Glomerular endothelial cell (primary cell): ENCODE measurements at places on chromosomes 3 and 15. TPM values are rescaled to one million over a fixed set of nuclear protein-coding genes. Genes with fewer than 3 reads are reported as not detected.

The MOBP gene
- total RNA-seq, result 0.23 TPM in 1 of 2 replicates, not detected in the other

The CFAP100 gene
- not detected in 2 replicates for total RNA-seq

The WNT5A gene
- 33.8 and 44.6 TPM in 2 replicates for total RNA-seq

The C15orf39 gene
- total RNA-seq, result 19.3 and 34.8 TPM in 2 replicates

The SCN11A gene
- total RNA-seq, result 0.15 and 0.23 TPM in 2 replicates

The DUOXA2 gene
- not detected in 2 replicates for total RNA-seq

The LNP1 gene
- 0.41 and 1.2 TPM in 2 replicates for total RNA-seq

- no peak for DNase-seq
Measured at GRCh38 chr3:135229018-135229495, 434.0 kb downstream of the EPHB1 start.

- no peak for DNase-seq
Measured at GRCh38 chr3:149618151-149619123, 39.4 kb downstream of the WWTR1 start.

GRCh38 chr3:177071496-177072156, 125.7 kb downstream of the TBL1XR1 start:
- DNase-seq, result no peak

- no peak for DNase-seq
Measured at GRCh38 chr3:144187531-144188210, 216.0 kb downstream of the DIPK2A start.

- no peak for DNase-seq
Measured at GRCh38 chr15:78301828-78302227, 2.4 kb upstream of the SKIC8 start.

DNA sequence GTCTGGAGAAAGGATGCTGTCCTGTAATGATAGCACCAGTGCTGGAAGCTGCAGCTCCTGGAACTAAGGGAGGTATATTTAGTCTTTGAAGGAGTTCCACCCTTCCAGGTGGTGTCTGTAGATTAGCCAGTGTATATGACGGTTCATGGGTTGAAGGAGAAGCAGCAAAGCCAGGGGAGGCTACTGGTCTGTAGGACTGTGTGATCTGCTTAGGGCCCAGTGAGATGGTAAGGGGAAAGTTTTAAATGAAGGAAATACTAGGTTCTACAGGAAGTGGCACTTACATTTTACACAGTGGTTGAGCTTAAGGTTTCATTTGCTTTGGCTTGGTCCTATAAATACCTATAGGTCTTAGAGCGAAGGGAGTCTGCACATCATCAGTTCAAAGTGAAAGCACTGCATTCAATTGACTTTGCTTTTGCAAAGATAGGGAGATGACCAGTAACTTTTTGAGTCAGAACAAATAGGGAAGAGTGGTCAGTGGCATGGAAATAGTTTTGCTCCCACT, 5.6 kb downstream of the SLC25A38 start:
- DNase-seq, result no peak

DNA sequence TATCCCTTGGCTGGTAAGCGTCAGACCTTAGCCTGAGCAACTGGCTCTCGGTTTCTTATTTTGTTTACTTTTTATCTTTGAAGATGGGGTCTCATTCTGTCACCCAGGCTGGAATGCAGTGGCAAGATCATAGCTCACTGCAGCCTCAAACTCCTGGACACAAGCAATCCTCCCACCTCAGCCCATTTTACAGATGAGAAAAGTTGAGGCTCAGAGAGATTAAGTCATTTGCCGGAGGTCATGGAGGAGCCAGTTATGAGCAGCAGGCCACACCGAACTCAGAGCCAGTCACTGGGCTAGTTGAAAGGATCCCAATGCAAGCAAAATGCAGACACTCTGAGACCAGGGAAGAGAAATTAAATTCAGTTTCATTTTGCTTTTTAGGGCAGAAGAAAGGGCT, 293.6 kb downstream of the SHQ1 start:
- no peak for DNase-seq

- no peak for DNase-seq
Measured at GRCh38 chr3:98952404-98952803, 50.9 kb upstream of the DCBLD2 start.

- DNase-seq, result no peak
Measured at GRCh38 chr3:139128803-139129202, 84.1 kb upstream of the PRR23C start.

- no peak for DNase-seq
Measured at GRCh38 chr15:54424171-54424570, 445.9 kb downstream of the UNC13C start.

GRCh38 chr3:5016211-5017161, 37.2 kb downstream of the BHLHE40 start:
- peak; percentile 57 for DNase-seq

GRCh38 chr3:49727924-49728361, 4.2 kb upstream of the GMPPB start:
- no peak for DNase-seq

DNA sequence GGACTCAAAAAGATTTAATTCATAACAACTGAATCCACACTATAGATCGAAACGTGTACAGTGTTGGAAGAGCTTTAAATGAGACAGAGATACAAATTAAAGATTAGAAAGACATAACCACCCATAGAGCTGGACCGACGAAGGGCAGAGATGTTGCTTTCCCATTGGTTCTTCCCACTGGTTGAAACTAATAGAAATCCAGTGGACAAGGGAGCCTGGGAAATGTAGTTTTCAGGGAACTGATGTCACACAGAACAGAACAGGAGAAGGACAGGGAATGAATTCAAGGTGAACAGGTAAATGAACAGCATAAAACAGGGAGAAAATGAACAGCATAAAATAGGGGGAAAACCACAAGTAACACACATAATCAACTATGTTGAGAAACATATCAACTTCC, 328.7 kb downstream of the ZNF621 start:
- DNase-seq, result no peak

DNA sequence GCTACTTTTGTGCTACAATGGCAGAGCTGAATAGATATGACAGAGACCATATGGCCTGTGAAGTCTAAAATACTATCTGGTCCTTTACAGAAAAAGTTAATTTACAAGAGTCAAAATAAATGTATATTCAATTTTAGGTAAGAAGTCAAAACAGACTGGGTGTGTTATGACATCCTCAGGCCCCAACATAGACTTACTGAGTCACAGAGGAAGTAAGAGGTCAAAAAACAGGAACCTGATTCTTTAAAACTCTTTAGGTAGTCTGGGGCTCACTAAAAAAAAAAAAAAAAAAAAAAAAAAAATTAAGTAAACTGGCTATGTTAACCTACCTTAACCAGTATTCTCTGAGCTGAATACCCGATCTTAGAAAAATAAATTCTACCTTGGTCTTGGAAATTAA, 13.1 kb downstream of the DNAAF4 start:
- no peak for DNase-seq

GRCh38 chr3:1942781-1943180, 155.9 kb upstream of the CNTN4 start:
- no peak for DNase-seq

- DNase-seq, result no peak
Measured at GRCh38 chr15:90818251-90819210, 49.9 kb upstream of the FURIN start.

- no peak for DNase-seq
Measured at GRCh38 chr15:59199626-59200465, 6.8 kb upstream of the LDHAL6B start.
